ENCODE measurements at places on chromosomes 3 and 15. TPM values are rescaled to one million over a fixed set of nuclear protein-coding genes. Genes with fewer than 3 reads are reported as not detected.

The SERINC4 gene
- total RNA-seq: not detected

DNA sequence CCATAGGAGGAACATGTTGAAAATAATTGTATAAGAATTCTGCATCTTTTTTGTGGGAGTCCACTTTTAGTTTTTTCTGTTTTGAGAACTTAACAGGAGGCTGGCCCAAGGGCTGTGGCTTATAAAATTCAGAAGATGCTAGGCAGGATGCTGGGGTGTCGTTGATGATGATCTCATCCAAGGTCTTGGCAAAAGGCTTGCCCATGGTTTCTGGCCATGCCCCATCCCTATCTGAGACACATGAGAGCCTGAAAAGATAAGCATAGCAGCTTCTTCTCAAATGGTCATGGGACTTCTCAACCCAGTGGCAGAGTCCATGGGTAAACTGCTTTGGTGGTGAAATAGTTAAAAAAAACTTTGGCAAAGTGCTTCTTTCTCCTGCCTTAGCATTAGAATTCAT is 35.2 kb downstream of the CMSS1 start:
- DNase-seq: no peak

DNA sequence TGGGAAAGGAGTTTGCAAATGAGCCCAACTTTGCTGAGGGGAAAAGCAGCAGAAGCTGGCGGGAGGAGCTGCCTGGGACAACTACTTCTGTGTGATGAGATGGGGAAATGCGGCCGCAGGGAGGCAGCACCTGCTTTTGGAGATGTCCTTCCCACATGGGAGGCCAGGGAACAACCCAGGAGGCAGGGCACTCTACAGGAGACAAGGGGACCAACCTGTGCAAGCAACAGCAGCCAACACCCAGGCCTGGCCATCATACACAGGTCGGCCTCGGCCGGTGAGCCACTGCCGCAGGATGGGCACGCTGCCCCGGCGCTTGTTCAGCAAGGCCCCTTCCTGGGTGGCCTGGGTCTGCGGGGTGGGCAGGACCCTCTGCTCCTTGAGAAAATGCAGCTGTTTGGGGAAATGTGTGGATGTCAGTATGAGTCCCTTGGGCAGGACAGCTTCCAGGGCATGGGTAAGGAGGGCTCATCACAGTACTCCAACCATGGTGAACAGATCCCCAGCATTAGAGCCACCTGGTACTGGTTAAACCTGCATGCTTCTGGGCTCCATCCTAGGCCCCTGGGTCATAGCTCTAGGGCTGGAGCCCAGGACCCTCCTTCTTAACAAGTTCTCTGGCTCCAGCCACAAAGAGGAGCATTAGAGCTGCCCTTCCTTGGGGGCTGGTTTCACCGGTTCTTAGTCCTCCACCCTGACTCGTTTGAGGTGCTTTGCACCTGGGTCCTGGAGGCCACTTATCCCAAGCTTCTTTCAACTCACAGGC is 11.6 kb downstream of the EPB42 start:
- DNase-seq: no peak

GRCh38 chr3:178672275-178672674 is 136.0 kb downstream of the KCNMB2 start:
- DNase-seq: no peak

GRCh38 chr15:75723171-75723846 is 10.7 kb upstream of the CSPG4 start:
- DNase-seq: no peak

DNA sequence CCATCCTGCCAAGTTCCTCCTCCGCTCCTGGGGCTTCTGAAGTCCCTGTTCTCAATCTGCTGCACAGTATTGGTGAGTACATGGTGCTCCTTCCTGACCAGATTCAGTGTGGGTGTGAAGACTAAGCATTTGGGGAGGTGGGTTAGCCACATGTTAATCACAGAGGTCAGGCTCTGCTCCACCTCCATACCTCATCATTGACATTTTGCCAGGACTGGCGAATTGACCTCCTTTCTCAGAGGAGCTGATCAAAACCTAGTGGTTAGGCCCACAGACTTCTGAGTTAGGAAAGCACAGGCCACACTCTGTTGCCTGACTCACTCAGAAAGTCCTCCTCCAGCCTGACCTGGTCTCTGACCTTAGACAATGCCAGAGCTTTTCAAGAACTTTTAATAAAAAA is 8.4 kb upstream of the RPS17 start:
- DNase-seq: no peak

GRCh38 chr3:178966299-178967176 is 105.1 kb downstream of the ZMAT3 start:
- DNase-seq: no peak

DNA sequence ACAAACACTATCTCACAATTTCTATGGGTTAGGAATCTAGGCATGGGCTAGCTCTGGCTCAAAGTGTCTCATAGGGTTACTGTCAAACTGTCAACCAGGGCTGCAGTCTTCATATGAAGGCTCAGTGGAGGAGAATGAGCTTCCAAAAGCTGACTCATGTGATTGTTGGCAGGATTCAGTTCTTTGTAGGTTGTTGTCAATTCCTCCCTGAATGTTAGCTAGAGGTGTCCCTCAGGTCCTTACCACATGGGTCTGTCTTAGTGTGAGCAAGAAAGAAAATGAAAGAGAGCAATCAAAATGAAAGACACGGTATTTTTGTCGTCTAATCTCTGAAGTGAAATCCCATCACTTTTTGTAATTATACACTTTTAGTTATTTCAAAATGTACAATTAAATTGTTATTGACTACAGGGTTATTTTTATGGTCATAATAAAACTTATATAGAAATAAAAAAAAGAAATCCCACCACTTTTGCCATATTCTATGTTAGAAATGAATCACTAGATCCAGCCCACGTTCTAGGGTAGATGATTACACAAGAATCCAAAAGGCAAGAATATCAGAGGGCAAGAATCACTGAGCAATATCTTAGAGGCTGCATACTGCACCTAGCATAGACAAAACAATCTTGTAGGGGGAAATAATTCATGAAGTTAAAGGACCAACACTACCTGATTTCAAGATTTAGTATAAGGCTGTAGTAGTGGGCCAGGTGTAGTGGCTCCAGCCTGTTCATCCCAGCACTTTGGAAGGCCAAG is 8.4 kb downstream of the ACSBG1 start:
- DNase-seq: no peak

DNA sequence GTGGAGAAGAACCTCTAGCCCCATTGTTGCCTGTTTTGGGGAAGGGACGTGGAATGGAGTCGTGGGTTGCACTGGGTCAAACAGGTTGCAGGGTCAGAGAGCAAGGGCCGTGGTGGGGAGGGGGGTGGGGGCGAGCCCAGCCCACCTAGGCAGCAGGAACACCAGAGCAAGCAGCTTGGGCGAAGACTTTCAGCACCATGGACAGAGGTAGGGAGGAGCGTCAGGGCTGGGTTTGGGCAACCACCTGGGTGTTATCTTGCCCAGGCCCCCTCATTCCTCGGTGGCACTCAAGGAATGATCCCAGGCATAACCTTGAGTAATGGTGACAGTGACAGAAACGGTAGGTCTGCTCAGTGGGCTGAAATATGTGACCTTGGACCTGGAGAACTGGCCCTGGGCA is 45.9 kb upstream of the TMEM115 start:
- no peak for DNase-seq

All from uterus (tissue), 4 donors.